ENCODE measurements at places on chromosomes 12 and 14.
A peak's percentile ranks its signal among the peaks of the same experiment; 100 is the strongest.

DNA sequence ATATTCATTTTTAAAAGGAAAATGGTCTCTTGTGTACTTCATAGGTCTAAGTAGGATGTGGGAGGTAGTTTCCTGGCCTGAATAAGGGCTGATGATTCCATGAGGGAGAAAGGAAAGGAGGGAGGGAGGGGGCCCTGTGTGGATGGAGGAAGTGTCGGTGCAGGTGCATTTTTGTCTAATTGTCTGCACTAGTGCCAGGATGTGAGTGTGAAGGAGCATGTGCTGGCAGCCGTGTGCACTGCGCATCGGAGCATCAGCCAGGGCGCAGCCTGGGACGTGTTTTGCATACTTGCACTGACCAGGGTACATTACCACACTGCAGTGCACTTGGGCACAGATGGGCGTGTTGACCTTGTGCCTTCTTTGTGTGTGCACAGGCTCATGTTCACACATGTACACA is 29.2 kb downstream of the SMUG1 start:
- no peak for DNase-seq

DNA sequence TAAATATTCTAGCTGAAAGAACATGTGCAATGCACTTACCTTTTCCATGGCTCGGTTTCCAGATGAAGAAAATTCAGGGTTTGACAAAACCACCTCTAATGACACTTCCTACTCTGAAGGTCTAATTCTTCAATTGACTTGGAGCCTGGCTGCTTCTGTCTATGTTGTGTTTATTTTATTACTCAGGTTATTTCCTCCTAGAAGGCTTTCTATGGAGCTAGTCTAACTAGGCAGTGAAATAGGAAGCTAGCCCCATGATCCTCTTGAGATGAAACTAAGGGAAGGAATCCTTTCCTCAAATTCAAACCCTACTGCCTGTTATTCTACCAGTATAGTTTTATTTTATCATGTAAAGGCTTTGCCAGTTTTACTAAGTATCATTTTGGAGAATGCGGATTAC is 20.9 kb upstream of the IFNG-AS1 start:
- no peak for DNase-seq

DNA sequence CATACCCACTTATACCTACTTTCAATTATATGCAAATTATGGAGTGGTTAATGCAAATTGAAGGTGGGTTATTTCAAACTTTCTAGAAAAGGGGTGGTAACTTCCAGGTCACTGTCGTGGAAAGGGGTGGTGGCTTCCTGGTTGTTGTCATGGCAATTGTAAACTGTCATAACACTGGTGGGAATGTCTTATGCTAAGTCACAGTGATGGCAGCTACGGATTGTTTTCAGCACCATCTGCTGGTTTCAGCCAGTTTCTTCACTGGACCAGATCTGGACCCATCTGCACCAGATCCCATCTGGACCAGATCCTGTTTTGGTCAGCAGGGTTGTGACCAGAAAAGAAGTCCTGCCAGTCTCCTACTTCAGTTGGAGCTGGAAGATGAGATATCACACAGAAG is 1469.3 kb downstream of the AACS start:
- DNase-seq = no peak

- peak; percentile 2 for DNase-seq
Observed at GRCh38 chr14:100537446-100538350, 49.5 kb downstream of the BEGAIN start.

- DNase-seq = no peak
Observed at GRCh38 chr12:111126331-111126730, 206.0 kb upstream of the MYL2 start.

GRCh38 chr14:100747021-100747586 is 20.4 kb downstream of the DLK1 start:
- no peak for DNase-seq

DNA sequence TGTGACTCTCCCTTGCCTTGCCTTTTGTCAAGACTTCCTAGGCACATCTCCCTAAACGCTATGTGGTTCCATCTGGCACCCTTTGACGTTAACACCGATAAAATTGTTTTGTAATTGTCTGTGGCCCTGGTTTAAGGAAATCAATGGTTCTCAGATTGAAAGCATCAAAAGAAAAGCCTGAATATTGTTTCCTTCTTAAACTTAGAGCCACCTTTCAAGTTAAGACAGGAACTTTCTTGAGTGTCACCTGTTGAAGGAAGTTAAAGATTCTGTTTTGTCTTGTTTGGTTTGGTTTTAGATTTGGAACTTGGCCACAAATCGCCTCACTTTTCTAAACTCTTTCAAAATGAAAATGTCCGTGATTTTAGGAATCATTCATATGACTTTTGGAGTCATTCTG is 14.8 kb upstream of the DNAH10 start:
- no peak for DNase-seq

- no peak for DNase-seq
Observed at GRCh38 chr12:6088921-6089747, 35.3 kb downstream of the VWF start.

- DNase-seq = no peak
Observed at GRCh38 chr14:59254911-59255545, 66.6 kb downstream of the DAAM1 start.

DNA sequence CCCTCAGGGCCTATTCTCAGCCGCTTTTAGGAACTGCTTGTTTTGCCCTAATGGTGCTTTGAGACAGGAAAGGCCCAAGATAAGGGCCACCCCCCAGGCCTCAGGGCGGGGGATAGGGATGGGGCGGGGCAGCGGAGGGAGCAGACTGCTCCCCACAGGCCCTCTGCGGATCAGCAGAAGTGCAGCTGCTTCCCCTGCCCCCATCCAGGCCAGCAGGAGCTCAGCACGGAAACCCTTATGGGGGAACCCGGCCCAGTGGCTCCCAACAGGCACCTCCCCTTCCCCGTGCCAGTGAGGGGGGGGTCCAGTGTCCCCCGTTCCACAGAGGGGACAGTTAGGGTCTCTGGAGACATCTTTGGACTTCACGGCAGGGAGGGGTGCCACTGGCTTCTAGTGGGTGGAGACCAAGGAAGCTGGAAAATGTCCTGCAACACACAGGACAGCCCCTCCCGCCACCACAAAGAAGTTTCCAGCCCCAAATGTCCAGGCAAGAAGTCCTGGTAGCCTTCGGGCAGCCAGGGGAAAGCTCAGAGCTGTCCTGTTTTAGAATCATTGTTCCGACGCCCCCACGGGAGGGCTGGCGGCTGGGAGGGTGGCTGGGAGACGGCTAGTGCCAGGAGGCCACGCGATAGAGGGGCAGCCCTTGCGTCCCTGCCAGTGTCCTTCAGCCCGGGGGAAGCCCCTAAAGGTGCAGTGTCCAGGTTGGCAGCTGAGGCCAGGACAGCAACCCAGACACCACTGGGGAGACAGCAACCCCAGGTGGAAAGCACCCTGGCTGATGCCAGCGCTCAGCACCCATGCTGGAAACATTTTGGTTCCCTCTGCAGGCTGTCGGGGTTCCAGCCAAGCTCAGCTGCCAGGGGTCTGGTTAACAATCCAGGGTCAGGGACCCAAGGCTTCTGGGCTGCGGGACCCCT is 10.4 kb upstream of the GPR132 start:
- peak; percentile 58 for DNase-seq

DNA sequence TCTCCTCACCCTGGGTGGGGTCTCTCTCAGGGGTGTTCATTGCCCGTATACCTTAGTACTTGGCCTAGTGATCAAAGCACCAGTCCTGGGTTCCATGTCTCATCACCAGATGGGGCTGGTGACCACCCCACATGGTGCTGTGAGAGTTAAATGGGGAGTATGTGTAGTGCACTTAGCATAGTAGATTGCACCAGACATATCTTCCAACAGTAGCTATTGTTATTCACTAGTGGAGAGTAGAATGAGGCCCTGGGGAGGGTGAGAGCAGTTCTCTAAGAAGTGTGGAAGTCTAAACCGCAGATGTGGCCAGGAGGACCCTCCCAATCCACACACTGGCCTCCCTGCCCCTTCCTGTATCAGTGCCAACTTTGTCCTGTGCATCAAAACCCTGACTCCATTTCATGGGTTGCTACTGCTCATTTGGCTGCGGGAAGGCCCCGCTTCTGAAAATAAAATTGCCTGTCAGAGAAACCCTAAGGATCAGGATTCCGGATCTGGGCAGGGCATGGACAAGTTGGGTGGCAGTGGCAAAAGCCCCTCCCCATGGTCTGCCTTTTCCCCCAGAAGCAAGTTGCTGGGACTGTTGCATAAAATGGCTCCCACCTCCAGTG is 4.4 kb downstream of the CD9 start:
- DNase-seq = peak; percentile 28

GRCh38 chr14:71204231-71204630 is 297.0 kb downstream of the PCNX1 start:
- DNase-seq = no peak

GRCh38 chr12:22893878-22894277 is 268.9 kb downstream of the ETNK1 start:
- DNase-seq = no peak

DNA sequence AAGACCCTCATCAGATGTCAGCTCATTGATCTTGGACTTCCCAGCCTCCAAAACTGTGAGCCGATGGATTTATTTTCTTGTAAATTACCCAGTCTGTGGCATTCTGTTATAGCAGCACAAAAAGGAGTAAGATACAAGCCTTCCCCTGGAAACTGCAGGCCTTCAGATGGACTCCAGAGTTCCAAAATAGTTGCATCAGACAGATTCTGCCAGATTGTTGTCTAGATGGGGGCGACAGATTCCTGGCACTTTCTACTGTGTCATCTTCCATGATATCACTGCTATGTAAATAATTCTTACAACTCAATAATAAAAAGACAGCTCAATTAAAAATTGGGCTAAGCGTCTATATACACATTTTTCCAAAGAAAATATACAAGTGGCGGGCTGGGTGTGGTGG is 17.2 kb upstream of the MARK3 start:
- DNase-seq = no peak

DNA sequence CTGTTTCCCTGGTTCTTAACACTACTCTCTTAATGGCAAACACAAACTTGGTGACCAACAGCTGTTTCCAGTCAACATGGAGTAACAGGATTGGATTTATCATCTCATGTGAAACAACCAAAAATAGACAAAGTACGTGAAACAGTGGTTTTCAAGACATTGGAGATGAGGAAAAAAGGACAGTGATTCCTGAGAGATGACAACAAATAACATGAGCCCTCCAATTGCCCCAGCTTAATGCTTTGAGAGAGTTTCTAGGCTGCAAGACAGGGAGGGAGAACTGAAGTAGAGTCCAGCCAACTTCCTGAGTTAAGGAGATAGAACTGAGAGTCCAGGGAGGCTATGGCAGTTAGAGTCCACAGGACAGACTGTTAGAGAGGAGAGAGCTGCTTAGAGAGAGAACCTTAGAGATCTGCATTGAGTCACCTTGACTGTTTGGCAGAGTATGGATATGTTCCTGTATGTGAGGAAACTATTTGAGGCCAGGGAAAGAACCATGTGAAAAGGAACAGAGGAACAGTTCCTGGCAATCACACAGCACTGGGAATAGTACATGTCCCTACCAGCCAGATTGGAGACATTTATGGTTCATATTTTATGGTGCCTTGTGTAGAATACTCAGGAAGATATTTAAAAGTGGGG is 106.4 kb downstream of the PCNX1 start:
- no peak for DNase-seq

DNA sequence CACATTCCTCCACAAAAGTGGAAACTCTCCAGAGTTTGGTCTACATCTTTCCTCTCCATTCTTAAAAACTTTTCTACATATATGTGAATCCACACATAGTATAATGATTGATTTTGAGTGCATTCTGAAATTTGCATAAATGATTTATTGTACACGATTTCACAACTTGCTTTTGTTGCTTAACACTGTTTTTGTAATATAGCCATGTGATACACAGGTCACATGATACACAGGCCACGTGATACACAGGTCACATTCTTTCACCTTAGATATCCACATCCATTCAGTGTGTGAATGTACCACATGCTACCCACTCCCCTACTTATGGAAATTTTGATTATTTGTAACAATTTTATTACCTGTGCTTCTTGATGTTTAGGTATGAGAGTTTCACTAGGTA is 319.1 kb downstream of the ZFP36L1 start:
- DNase-seq = no peak

- no peak for DNase-seq
Observed at GRCh38 chr12:122886161-122886560, 9.8 kb downstream of the VPS37B start.

DNA sequence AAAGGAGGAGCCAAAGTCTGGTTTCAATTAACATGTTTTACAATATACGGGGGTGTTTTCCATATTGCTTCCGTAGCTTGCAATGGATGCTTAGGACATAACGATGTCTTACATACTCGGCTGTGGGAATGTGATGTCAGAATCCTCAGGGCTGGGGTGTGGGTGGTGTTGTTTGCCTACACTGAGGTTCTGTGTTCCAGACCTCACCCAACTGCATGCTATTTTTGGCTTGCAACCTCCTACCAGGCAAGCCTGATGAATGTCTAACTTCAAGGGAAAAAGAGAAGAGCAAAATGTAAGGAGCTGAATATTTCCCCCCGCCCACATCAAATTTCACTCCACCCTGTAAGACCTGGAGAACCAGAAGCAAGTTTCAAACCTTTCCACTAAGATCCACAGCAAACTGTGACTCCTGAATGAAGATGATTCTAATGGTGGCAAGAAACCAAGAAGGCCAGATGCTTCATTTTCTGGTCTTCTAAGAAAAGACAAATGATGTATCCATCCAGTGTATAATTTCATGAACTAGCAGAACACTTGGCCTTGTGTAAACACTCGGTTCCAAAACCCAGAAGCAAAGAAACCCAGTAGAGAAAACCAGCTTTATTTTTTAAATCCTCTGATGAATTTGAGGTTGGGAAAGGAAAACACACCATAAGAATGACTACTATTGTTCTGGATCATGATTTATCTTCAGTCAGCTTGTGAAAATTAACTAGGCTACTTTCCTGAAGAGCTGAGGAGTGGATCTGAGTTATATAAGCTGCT is 227.9 kb downstream of the DACT1 start:
- no peak for DNase-seq

- DNase-seq = no peak
Observed at GRCh38 chr12:51531284-51531977, 59.6 kb upstream of the SCN8A start.

- DNase-seq = no peak
Observed at GRCh38 chr14:62209287-62209899, 447.2 kb downstream of the SNAPC1 start.

DNA sequence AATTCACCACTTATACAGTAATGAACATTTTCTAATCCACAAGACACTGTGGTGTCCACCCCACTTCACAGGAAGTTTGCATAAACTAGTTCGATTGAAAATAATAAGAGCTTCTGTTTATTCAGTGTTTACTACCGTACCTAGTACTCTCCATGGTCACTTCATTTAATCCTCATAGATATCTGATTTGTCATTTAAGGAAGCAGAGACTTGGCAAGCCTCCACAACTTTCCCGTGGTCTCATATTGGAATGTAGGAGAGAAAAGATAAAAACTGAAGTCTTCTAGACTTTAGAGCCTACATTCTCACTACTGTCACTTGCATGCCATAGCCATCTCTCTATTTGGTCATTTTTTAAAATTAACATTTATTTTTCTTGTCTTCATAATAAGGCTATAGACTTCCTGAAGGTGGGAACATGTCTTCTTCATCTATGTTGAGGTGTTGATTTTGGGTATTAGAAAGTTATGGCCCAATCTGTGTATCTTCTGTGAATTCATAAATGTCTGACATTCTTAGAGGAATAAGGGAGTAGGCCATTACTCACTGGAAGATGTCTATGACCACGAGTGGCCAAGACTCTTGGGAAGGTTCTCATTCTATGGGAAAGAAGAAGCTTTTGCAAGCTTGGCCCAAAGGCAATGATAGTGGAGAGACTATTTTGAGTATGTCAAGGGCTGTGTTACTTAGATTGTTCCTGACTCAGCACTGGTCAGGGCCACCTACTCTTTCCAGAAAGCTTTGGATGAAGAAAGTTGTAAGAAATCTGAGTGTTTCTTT is 423.7 kb downstream of the LRIG3 start:
- no peak for DNase-seq
